ENCODE measurements at places on chromosomes 1 and 21.

- DNase-seq = no peak
These were observed 235.2 kb downstream of the RPS6KC1 start for GRCh38 chr1:213286235-213286634.

- no peak for DNase-seq
These were observed 18.1 kb upstream of the SNX27 start for GRCh38 chr1:151593730-151594129.

- DNase-seq = peak; percentile 53
These were observed 6.0 kb downstream of the CYB561D1 start for GRCh38 chr1:109499661-109500536.

DNA sequence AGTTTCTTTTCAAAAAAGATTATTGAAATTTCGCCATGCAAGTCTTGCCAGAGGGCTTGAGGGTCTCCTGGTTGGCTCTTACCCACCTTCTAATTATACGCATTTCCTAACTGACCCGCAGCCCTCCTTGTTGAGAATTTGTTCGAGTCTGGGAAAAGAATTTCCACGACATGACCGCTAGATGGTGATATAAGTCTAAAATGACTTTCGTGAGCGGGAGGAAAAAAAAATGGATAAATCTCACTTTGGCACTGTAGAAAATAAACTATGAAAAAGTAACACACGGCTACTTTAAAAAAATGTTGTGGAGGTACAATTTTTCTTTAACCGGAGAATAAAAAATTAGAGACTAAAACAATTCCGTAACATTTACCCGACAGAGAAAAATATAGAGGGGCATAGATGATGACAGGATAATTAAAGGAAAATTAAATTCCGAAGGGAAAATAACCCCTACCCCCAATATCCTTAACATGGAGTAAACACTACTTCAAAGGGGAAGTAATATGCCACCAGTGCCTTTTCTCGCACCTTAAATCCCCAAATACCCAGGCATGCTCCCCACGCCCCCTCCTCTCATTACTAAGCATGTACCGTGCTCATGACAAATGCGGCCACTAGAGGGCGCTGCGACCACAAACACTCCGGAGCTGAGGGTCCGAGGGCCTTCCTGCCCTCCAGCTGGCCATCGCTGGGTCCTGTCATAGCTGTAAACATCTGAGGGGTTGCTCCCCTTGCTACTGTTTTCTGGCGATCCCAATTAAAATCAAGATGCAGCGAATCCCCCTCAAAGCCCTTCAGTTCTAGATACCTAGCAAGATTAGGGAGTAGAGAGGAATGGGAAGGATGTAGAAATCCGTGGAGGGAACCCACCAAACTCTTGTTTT is 266.9 kb downstream of the ASTN1 start:
- no peak for DNase-seq

GRCh38 chr1:69688193-69688592 is 120.5 kb downstream of the LRRC7 start:
- DNase-seq = no peak

- no peak for DNase-seq
These were observed 10.2 kb upstream of the CYP4X1 start for GRCh38 chr1:47013293-47013692.

DNA sequence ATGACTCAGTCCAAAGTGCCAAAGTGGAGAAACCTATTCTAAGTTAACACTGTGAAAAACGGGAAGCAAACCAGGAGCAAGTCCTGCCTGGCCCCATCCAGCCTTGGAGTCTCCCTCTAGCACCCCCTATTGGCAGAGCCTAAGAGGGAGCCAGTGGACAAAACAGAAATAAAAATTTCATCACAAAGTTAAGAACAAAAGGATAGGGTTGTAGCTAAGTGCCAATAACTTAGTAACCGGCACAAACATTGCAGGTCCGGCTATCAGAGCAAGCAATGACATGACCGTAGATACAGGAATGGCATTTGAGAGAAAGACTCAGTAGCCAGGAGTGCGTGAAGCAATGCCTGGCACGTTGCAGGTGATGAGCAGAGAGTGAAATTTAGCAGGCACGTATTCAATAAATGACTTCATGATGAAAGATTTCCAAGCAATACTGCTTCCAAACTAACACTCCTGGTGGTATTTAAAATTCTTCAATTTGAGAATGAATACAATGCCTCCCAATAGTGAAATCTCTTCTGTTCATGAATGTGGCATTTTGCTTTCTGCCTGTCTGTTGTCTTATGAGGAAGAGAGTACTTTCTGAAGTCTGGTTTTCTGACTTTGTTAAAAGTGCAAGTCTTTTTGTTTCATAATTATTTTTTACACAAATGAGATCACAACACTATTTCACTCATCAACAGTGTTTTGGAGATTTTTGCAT is 391.0 kb downstream of the OMA1 start:
- no peak for DNase-seq

DNA sequence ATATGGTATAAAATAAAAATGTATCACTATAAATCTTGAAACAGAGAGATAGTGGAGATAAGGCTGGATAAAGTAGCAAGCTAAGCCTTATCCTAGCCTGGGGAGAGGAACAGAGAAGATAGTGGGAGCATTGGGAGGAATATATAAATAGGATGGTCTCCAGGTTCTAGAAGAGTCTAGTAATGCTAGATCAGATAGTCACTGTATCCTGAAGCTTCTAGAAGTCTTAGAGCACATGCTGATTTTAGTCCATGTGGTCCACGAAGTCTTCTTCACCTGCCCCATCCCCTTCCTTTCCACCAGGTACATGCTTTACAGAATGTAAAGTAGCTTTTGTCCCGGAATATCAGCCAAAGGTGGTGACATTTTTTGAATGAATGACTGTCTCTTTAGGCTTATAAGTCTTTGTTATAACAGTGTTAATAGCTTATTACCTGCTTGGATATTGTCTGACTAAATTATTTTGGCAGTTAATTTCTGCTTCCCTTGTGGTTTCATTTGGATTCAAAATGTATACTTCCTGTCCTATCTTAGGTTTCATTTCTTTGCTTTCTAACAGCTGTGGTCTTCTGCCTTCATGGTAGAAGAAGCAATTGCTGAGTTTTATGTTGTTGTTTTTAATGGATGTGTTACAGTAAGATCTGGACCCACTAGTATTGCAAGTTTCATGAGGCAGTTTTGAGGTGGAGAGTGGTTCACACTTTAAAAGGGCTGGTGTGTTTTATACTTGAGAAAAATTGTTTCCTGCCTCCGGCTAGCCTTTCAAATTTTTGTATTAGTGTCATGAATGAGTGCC is 5.9 kb downstream of the SMG7 start:
- no peak for DNase-seq

DNA sequence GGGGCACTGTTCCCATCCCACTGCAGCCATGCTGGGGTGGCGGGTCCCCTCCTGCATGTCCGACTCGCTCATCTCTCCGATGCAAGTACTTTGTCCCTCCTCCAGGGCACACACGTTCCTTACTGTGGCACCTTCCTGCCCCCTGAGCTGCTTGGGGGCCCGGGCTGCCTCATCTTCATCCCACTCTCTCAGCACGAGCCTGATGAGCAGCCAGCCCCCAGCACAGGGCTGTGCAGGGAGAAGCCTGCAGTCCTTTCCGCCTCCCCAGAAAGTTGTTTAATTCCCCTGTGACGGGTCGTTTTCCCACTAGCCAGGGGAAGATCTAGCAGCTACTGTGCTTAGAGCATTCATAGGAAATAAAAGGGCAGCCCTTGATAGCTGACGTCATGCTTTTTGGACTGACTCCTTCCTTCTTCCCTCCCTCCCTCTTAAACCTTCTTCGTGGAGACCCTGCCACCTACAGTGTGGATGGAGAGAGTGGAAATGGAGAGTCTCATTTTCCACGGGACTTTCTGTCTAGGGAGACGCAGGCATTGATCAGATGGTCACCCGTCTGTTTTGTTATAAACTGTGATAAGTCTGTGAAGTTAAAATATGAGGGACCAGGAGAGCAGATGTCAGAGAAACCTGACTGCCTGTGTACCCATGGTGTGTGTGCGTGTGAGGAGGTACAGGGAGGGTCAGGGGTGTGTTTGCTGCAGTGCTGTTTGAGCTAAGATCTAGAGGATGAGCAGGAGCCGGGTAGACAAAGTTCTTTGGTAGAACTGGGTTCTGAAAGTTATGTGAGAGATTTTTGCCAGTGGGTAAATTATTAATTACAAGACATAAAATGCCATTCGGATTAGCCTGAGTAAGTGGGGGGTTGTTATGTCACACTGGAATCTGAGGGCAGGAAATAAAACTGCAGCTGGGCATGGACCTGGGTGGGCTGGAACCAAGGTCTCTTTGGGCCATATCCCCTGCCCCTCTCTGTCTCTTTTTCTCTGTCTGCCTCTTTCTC is 34.3 kb downstream of the GPR137B start:
- DNase-seq = no peak

GRCh38 chr1:183633676-183634343 is 1.8 kb downstream of the ARPC5 start:
- DNase-seq = no peak

DNA sequence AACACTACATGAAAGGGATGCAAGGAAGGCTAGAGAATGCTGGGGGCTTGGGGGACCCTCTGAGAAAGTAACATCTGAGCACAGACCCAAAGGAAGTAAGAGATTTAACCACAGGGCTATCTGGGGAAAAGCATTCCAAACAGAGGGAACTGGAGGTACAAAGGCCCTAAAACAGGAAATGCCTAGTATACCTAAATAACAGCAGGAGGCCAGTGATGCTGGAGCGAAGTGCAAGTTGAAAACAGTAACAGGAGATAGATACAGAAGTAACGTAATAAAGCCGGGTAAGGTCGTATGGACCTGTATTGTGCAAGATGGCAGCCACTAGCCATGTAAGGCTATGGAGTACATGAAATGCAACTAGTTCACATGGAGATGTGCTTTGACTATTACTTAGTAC is 52.1 kb downstream of the CD34 start:
- no peak for DNase-seq

DNA sequence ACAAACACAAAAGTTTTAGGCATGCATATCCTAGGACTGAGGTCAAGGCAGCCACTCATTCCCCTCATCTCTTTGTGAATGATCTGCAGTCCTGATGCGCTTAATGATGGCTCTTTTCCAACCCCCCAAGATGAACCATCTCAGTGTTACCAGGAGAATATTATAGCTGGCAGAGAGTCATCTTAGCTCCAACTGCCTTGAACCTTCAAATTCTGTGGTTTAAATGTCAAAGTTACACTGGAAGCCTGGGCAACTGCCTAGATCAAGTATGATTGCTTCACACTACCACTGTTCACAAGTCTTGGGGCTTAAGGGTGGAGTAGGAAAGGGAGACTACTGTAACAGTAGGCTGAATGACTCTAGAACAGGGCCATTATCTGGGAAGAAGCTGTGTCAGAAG is 8.0 kb upstream of the MYBPHL start:
- DNase-seq = no peak

- DNase-seq = no peak
These were observed 12.8 kb downstream of the SH3BP5L start for GRCh38 chr1:248812736-248813425.

- DNase-seq = no peak
These were observed 24.4 kb downstream of the URB1 start for GRCh38 chr21:32368386-32368785.

DNA sequence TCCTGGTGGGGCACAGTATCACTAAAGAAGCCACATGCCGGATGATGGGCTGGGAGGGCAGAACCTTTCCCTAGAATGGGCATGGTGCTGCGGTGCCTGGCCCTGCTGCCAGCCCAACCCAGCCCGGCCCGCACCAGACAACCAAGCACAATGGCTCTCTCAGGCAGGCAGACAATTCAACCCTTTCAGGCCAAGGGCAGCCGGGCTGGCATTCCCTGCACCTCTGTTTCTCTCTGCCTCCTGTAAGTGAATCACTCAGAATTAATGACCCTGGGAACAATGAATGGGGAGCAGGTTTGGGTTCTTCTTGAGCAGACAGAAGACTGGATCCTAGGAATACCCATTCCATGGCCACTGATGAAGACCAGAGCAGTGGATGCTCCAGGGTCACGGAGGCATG is 41.0 kb upstream of the IFFO2 start:
- no peak for DNase-seq

DNA sequence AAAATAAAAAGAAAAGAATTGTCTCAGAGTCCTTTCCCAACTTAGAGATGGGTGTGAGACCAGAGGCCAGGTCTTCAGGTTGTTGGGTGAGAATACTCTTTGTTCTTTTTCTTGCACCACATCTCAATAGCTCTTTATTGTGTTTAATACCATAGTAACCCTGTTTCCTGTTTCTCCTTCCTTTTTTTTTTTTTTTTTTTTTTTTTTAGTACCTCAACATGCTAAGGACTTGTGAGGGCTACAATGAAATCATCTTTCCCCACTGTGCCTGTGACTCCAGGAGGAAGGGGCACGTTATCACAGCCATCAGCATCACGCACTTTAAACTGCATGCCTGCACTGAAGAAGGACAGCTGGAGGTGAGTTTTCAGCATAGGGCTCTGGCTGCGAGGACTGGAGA is 24.4 kb downstream of the CELF3 start:
- no peak for DNase-seq

DNA sequence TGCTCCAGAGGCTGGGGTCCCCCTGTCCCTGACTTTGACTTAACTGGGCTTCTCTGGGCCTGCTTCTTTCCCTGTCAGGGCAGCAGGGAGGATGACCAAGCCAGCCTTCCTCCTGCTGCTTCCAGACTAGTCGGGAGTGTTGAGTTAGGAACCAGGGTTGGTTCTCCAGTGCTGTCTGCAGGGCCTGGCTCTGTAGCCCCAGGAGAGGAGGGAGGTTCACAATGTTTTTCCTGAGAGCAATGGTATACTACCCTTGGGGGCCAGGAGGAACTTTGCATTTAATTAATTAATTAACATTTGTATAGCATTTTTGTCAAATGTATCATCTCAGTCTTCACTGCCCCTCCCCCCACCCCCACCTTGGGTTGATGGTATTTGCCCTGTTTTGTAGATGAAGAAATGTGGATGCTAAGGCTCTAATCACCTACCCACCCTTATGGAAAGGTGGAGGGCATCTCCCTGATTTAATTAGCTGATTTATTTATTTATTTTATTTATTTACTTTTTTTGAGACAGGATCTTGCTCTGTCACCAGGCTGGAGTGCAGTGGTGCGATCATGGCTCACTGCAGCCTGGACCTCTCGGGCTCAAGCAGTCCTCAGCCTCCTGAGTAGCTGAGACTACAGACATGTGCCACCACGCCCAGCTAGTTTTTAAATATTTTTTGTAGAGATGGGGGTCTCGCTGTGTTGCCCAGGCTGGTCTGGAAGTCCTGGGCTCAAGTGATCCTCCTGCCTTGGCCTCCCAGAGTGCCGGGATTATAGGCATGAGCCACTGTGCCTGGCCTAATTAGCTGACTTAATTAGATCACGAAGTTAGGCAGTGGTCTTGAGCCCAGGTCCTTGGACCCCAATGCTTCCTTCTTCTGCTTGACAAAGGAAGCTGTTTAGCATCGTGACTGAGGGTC is 6.6 kb downstream of the H6PD start:
- no peak for DNase-seq

DNA sequence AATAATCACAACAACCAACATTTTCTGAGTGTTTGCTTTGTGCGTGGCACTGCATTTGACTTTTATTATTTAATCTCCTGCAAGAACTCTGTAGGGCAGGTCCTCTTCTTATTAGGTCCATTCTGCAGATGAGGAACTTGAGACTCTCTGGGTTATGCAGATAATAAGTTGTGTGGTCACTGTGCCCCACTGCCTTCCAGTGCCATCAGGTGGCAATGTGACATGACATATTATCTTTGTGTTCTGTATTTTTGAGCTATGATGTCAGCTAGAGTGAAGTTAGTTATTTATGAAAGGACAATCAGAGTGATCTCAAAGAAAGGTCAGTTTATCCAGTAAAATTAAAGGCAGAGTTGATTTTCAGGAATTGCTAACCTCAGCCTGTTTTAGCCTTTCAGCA is 196.0 kb downstream of the FMN2 start:
- no peak for DNase-seq
